ENCODE measurements at places on chromosomes 16 and 17. TPM values are rescaled to one million over a fixed set of nuclear protein-coding genes. Genes with fewer than 3 reads are reported as not detected.

GRCh38 chr16:84446596-84447392, 57.7 kb downstream of the MEAK7 start:
- no peak for DNase-seq

DNA sequence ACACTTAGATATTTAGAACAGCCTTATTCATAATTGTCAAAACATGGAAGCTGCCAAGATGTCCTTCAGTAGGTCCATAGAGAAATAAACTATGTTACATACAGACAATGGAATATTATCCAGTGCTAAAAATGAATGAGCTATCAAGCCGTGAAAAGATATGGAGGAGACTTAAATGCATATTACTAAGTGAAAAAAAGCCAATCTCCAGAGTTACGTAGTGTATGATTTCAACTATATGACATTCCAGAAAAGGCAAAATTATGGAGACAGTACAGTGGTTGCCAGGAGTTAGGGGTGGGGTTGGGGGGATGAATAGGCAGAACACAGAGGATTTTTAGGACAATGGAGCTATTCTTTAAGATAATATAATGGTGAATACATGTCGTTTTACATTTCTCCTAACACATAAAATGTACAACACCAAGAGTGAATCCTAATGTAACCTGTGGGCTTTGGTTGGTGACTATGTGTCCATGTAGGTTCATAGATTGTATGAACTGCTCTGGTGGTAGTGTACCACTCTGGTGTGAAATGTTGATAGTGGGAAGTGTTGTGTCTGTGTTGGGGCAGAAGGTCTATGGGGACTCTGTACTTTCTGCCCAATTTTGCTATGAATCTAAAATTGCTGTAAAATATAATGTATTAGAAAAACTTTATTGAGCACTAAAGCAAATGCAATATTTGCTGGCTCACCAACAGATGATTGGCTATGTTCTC, 122.6 kb downstream of the USP22 start:
- no peak for DNase-seq

The PYCARD gene
- 0.84 TPM for total RNA-seq

DNA sequence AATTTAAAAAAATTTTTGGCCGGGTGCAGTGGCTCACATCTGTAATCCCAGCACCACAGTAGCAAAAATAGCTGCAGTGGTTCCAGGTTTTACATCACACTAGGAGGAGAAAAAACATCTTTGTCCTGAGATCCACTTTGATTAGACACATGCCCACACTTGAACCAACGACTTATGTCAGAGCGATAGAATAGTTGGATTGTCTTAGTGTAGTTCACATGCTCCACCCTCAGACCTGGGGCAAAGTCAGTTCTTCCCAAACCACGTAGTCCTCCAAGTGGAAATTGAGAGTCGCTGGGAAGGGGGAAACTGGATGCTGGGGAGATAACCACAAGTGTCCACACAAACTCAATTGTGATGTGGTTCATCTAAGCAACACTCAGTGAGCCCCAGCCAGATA, 11.4 kb upstream of the ITGAM start:
- no peak for DNase-seq

The TMC7 gene
- 4.0 TPM for total RNA-seq

DNA sequence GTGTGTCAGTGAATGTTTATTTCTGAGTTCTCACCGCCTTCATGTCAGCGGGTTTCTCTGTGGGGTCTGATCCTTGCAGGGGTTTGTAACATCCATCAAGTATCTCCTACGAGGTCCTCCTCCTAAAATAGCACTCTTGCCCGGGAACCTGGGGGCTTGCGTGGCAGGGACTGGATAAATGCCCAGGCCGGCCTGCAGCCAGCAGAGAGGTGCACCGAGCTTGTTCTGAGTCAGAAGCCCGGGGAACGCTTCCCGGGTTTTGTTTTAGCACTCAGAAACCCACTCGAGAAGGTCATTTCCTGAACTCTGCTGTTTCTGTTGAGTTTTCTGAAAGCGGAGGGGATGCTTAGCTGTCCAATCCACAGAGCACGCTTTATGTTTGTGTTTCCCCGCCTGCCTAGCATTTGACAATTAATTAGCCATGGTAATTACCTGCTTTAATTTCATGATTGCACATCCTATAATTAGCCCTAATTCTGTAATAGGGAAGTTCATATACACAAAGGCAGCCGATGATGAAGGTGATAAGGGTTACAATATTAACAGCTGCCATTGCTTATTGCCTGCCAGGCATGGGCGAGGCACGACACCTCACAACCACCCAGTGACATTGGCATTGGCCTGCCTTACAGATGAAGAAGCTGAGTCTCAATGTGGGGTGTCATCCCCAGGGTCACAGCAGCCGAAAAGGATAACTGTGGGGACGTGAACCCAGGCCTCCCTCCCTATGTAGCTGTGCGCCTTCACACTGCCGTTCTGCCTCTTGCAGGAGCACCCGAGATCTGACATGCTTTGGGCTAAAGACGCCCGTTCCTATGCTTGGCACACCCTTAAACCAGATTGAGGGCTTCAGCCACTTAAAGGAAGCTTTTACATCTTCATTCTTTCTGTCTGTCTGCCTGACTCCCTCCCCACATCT, 333.1 kb downstream of the CPPED1 start:
- DNase-seq, result no peak

The KRTAP4-1 gene
- total RNA-seq, result 0.49 TPM

The SLC47A1 gene
- total RNA-seq, result 0.72 TPM

DNA sequence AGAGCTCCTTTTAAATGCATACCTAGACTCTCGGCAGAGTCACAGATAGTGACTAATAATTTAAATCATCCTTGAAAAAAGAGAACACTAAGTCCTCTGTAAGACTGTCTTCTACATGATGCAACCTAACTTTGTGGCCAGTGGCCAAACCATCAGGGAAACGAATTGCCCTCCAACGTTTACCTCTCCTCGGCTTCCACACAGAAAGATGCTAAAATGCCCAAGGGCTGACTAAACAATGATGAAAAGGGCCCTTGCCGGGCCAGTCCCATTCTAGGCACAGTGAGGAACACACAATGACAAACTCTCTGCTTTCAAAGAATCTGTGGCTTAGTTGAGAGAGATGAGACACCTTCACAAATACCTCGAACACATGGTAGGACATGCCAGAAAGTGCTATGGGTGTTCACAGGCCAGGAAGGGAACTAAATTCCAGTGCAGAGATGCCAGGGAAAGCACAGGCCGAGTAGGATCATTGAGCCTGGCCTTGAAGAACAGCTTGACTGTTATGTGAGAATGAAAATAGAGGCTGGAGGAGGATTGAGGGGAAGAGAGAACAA, 35.3 kb upstream of the PITPNM3 start:
- DNase-seq, result no peak

- DNase-seq, result no peak
These were observed 9.5 kb upstream of the RAB40C start for GRCh38 chr16:580141-580945.

GRCh38 chr17:8630227-8630801, at the start of gene MYH10:
MYH10 (minus strand) TSS chr17:8630725; CDS start chr17:8623246, 7,479 bp downstream.
- no peak for DNase-seq

The USP31 gene
- total RNA-seq, result 11.9 TPM

The PIRT gene
- not detected for total RNA-seq

The RCVRN gene
- total RNA-seq, result not detected

GRCh38 chr17:4845118-4845517, 12.0 kb downstream of the MINK1 start:
- no peak for DNase-seq

DNA sequence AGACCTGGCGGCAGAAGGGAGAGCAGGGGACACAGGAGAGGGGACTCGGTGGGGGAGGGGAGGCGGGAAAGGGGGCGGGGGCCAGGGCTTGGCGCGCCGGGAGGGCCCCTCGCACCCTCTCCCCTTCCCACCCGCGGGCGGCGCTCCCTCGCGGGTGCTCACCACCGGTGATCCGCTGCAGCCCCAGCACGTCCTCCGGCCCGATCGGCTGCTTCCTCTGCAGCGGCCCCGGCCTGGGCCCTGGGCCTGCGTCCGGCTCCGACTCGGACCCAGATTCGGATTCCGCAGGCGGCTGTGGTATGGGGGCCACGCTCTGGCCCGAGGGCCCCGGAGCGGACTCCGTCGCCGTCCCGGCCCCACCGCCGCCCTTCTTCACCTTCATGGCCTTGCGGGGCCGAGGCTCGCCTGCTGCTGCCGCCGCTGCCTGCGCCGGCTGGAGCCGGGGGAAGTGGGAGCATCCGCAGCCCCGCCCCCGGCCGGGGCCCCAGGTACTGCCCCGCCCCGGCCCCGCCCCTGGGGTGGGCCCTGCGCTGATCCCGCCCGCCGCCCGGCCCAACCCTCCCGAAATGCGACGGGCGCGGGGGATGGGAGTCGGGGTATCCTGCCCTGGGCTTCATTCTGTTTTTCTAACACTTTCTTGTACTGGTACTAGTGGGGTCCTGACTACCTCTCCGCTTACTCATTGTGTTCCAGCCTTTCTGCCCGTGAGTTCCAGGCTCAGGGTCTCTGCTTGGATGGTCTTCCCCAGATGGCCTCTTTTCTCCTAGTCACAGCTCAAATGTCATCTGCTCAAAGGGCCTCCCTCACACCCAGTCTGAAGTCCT, at the start of gene UNC119:
Gene UNC119, minus strand, starts transcription at position 449 of the 824 bp plus-strand sequence. Its CDS starts 67 bp downstream, at position 382.
- peak; percentile 88 for DNase-seq

The DOC2B gene
- total RNA-seq, result not detected

All from Caco-2 (cell line).